ENCODE measurements at places on chromosomes 12 and 14.

DNA sequence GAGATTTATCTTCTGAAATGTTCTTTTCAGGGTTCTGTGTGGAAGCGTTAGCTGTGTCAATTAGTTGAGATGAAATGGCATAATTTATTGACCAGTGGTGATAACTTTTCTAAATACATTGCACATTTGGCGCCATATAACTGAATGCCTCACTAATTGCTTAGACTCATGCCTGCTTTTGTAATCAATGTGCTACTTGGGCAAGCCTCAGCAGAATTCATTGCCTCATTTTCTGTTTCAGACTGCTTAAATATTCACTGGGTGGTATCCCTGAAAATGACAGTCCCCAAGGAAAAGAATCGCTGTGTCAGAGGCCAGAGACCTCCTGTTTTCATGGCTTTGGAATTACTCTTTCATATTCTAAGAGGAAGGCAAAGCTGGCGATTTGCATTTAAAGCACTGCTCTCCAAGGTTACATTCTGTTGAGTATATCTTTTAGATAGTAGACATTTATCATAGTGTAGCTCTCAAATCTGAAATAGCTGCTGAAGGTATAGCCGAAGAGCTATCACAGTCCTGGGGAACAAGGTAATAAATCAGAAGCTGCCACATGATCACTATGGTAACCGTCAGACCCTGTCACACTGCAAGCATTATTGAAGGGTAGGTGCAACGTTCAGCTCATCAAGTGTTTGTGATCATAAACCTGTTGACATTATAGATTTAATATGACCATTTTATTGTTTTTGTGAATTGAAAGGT is 297.3 kb upstream of the E2F7 start:
- no peak for DNase-seq

DNA sequence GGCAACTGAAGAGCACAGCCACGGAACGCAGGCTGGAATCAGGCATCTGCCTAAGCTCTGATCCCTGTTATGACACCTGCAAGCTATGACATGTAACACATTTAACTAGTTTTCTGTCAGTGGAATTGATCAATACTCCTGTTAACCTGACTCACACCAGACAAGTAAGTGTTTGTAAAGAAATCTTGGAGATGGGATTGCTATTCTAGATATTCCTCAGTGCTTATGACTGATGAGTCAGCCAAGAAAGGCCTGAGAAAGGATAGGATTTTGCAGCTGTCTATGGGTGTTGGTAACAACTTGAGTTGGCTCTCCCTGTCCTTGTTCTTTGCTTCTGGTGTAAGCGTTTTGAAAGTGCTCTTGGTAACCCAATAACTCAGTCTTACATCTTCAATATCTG is 110.5 kb downstream of the GPR135 start:
- DNase-seq, result peak; percentile 88

- DNase-seq, result no peak
Measured at GRCh38 chr14:74915426-74915825, 7.6 kb downstream of the RPS6KL1 start.

- peak; percentile 85 for DNase-seq
Measured at GRCh38 chr14:52950898-52951680, at the start of gene FERMT2. FERMT2 (minus strand) TSS chr14:52951050; CDS start chr14:52950568, 482 bp downstream.

GRCh38 chr14:59377991-59378601 is 87.1 kb downstream of the GPR135 start:
- DNase-seq, result peak; percentile 4

DNA sequence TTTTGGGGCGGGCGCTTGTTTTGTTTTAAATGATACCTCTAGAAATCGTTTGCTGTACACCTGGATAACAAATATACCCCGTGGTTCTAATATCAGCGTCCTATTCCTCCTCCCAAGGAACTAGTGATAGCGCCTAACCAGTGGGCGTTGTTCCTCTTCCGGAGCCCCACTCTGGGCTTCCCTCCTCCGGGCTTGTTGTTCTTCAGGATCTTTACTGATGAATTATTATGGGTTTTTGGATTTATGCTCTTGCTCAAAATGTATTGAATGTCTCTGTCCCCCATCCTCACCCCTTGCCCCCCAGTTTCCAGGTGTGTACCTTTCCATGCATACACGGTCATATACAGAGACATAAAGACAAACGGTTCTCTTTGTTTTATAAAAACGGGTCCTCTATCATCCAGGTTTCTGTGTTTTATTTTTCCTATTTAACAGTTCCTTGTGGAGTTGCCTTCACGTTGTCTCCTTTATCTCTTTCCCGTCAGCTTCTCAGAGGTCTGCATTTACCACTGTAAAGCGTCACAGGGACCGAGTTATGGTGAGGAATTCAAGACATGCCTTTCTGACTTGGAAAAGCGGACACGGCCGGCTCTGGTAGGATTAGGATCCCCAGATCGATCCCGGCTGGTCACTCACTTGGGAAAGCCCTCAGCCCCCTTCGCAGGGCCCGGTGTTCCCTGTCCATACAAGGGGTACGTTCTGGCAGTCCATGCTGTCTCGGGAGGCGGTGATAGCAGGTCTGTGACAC is 655 bp upstream of the PLEKHG3 start:
- DNase-seq, result peak; percentile 45

DNA sequence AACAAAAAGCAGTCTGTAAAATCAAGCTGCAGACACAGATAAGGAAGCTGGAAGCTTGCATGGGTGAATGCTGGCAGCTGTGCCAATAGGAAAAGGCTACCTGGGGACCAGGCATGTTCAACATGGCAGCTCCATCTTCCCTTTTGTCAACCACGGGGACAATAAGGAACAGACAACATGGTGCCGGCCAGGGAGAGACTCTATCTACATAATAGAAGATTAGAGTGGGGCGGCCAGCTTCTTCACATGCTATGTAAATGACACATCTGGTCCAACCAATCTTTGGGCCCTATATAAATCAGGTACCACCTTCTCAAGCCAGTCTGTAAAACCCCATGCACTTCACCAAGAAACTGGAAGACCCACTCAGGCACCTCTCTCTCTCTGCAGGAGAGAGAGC is 157.6 kb downstream of the SUDS3 start:
- DNase-seq, result no peak

- peak; percentile 50 for DNase-seq
Measured at GRCh38 chr14:52974406-52974805, 23.6 kb upstream of the FERMT2 start.

- no peak for DNase-seq
Measured at GRCh38 chr12:58443981-58444371, 476.3 kb downstream of the LRIG3 start.

DNA sequence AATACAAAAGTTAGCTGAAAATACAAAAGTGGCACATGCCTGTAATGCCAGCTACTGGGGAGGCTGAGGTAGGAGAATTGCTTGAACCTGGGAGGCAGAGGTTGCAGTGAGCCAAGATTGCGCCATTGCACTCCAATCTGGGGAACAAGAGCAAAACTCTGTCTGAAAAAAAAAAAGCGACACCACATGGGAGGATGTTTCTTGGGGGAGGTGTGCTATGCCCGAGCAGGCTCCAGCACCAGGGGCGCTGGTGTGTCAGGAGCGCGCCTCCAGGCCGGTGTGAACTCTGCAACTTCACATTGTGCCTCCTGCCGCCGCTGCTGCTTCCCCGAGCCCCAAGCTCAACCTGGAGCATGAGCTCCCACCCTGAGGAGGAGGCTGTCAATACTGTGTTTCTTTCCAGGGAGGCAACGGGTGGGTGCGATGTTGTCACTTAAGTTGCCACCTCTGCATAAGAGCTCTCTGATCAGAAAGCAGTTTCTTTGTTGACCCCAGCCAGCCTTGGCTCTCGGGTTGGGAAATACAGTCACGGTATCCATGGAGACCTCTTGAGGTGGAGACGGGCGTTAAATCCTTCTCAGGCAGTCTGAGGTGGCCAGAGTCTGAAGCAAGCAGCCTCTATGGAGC is 18.9 kb downstream of the DEGS2 start:
- no peak for DNase-seq

- no peak for DNase-seq
Measured at GRCh38 chr12:31861360-31861759, 97.9 kb upstream of the RESF1 start.

DNA sequence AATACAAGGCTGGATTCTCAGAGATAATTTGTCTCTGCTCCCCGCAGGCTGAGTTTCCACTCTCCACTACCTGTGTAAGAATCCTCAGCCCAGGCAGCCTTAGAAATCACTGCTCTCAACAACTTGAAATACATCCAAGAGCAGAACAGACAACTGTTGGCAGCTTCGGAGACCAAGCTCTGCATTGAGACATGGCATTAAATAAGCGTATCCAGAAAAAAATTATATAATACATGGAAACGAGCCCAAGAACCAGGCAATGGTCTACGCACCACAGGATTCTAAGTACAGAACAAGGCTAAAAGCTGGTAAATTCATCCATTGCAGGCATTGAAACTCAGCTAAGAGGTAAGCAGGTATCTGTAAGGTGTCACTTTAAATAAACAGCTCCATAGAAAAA is 165.5 kb upstream of the DIO3 start:
- no peak for DNase-seq

- peak; percentile 54 for DNase-seq
Measured at GRCh38 chr12:105218434-105218833, 17.5 kb downstream of the APPL2 start.

DNA sequence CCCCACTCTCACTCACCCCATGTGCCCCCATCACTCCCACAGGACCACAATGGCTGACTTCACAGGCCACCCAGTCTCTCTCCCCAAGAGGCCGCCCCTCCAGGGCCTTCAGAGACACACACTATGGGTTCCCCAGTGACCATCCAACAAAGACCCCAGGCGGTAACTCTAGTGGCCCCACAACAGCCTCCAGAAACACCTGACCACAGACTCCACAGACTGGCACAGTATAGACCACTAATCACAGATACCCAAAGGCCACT is 3.0 kb downstream of the ZNF605 start:
- DNase-seq, result no peak

DNA sequence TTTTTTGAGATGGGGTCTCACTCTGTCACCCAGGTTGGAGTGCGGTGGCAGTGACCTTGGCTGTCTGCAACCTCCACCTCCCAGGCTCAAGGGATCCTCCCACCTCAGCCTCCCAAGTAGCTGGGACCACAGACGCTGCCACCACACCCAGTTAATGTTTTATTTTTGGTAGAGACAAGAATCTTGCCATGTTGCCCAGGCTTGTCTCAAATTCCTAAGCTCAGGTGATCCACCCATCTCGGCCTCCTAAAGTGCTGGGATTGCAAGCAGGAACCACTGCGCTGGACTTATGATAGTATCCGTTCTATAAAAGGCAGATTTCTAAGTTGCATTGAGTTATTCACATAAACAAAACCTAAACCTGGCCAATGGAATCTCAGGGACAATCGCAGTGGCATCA is 321.1 kb upstream of the PRICKLE1 start:
- DNase-seq, result no peak

- DNase-seq, result no peak
Measured at GRCh38 chr14:81682701-81683100, 149.0 kb upstream of the SEL1L start.

- no peak for DNase-seq
Measured at GRCh38 chr12:227286-227915, 13.4 kb upstream of the SLC6A12 start.

Data from foreskin fibroblast (primary cell).